ENCODE measurements at places on chromosomes 4 and X. TPM values are rescaled to one million over a fixed set of nuclear protein-coding genes. Genes with fewer than 3 reads are reported as not detected.
A peak's percentile ranks its signal among the peaks of the same experiment; 100 is the strongest.

The MAGEA2 gene
- total RNA-seq, result not detected

The SULT1B1 gene
- total RNA-seq, result 115 TPM

The SPANXA2 gene
- not detected for total RNA-seq

The SMIM31 gene
- 37.8 TPM for total RNA-seq

The FHDC1 gene
- total RNA-seq, result 16.1 TPM

The TSPAN7 gene
- 61.4 TPM for total RNA-seq

The CCKAR gene
- total RNA-seq, result not detected

The JADE3 gene
- total RNA-seq, result 4.7 TPM

The ARR3 gene
- 0.60 TPM for total RNA-seq

The PUDP gene
- 16.4 TPM for total RNA-seq

GRCh38 chrX:41014776-41015360, 70.4 kb upstream of the USP9X start:
- no peak for DNase-seq

DNA sequence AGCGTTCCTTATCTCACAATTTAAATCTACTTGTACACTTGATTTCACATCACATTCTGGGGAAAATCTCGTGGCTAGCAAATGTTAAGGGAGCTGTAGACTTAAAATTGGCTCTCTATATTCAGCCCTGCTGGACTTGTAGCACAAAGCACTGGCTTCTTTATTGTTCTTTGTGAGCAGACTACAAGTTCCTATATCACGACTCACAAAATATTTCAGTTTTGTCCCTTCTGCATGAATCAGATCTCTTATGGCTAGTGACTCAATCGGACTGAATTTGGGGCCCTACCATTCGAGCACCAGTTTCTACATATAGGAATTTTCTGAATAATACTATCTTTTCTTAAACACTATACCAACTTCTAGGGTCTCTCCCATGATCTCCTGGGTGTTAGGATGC, 390.1 kb downstream of the ADAM29 start:
- DNase-seq, result no peak

DNA sequence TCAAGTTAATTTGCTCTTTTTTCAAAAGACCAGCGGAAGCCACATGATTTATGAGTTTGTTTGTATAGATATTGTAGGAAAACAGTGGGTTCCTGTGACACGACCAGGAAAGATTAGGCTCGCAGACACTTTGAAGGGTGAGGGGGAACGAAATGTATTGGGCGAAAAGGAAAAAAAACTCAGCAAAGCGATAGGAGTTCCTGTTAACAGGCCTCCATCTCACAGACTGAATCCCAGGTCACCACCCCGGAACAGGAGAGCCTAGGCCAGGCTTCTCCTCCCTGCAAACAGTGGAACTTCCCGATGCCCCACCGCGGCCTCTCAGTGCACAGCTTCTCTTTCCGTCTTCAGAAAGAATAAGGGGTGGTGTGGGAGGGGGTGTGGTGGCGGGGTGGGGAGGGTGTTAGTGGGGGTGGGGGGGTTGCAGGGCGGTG, 181.8 kb upstream of the GPRIN3 start:
- DNase-seq, result peak; percentile 5

DNA sequence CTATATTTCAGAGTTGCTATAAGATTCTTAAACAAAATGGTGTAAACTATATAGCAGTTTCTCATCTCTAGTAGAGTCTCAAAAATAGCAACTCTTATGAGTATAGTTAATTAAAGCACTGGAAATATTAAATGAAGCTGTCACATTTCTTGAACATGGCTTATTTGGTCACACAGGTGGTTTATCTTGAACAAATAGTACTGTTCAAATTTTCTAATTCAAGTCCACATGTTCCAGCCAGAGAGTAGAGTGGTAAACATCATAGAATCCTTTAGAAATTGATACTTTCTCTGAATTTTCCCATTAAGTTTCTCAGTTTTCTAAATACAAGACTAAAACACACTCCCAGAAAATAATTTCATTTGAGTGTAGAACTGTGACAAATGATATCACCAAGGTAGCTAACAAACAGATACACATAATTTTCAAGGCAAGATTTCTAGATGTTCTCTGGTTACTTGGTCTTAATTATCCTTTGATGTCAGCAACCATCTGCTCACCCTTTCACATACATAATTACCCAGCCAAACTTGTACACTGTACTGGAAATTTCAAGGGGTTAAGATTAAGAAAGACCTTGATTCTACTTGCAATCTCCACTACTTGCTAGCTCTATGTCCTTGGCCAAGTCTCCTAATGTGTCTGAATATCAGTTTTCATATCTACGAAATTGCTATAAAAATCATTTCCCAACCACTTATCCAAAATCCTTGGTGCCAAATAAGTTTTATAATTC, 24.3 kb upstream of the PAK3 start:
- no peak for DNase-seq

- DNase-seq, result no peak
Observed at GRCh38 chr4:121765971-121766538, 1.1 kb upstream of the SMIM43 start.

DNA sequence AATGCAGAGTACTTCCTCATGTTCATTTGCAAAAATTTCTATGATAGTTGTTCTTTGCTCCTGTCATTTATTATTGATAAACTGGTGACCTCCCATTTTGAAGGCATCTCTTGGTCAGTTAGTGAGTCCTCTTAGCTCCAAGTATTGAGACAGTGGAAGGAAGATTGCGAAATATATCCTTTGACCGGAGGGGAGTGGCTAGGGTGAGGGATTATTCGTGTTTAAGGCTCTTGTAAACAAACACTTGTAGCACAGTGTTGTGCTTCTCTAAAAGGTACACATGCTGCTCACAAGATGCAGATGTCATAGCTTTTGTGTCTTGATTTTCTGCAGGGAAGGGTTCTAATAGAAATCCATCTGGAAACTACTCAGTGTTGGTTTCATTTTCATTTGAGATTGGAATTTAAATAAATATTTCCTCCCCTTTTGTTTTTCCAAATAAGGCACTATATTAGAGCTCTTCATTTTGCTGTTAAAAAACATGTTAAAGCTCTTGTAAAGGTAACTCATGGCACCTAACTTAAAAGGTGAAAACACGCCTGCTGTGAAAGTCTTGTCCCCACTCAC, 21.8 kb downstream of the TXLNG start:
- peak; percentile 54 for DNase-seq

- no peak for DNase-seq
Observed at GRCh38 chr4:67700116-67700737, 728 bp downstream of the UBA6 start.

DNA sequence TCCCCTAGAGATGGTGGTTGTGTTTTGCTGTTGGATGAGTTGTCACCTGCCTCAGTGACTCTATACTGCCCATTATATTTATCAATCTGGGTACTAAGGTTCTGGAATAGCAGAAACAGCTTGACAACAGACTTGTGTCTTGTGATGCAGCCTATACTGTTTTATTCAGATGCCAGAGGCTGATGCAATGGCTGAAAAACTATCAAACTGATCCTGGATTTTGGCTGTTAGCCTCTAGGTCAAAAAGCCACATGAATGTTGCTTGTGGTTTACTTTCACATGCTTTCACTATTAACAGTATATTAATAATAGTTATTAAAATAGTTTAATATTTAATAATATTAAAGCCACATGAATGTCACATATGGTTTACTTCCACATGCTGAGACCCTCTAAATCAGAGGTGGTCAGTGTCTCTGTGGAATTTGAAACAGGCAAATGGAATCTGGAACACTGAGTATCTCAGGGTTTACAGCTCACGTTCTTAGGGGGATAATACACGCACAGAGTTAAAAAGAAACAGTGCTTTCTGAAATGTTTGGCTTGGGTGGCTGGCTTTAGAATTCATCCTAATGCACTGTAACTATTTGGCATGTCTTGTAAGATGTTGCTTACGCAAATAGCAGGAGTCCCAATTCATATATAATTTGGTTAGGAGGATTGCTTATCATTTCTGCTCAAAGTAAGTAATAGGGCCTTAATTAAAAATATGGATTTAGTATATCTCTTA, 82.5 kb upstream of the LCORL start:
- DNase-seq, result no peak

GRCh38 chr4:168836490-168836889, 173.6 kb downstream of the CBR4 start:
- no peak for DNase-seq

GRCh38 chr4:74158466-74159142, 686 bp downstream of the MTHFD2L start:
- no peak for DNase-seq

DNA sequence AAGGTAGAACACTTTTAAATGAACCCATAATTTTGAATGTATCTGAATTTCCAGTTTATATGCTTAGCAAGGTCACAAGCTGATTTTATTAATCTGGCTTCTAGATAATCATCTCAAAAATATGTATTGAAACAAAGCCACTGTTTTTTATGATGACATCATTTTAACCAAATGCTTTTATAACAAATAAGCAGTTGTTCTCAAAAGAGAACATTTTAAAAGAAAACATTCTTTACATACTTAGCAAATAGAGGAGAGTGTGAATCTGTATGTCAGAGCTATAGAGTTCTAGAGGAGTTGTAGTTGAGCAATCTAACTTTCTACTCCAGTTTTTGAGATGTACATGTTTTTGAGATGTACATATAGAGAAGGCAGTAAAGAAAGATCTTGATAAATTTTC, 42.5 kb downstream of the LAMP2 start:
- DNase-seq, result no peak

DNA sequence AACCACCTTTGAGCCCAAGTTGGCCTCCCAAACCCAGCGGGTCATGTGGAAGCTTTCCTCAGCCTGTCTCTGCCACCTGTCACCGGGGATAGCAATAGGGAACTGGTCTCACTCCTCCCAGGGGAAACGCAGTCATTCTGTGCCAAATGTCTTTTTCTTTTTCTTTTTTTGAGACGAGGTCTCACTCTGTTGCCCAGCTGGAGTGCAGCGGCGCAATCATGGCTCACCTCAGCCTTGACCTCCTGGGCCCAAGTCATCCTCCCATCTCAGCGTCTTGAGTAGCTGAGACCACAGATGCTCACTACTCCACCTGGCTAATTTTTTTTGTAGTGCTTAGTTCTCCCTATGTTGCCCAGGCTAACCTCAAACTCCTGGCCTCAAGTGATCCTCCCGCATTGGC, 40.3 kb downstream of the MED28 start:
- DNase-seq, result no peak

- DNase-seq, result no peak
Observed at GRCh38 chr4:41609851-41610250, 71.9 kb downstream of the LIMCH1 start.

DNA sequence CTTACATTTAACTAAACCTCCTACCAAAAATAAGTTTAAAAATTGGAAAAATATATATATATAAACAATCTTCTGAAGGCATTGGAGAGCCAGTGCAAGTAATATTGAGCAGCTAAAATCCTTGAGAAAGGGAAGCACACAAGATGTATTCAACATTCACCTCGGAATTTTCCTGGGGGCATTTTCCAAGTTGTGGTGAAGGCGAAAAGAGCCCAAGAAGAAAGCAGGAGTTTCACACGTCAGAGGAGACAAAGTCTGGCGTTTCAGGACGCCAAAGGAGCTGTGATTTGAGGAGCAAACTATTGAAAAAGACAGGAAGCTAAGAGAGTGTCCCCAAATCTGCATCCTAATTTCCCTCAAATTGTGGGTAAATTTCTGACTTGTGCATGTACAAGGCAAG, 9.1 kb upstream of the GASK1B start:
- DNase-seq, result no peak

DNA sequence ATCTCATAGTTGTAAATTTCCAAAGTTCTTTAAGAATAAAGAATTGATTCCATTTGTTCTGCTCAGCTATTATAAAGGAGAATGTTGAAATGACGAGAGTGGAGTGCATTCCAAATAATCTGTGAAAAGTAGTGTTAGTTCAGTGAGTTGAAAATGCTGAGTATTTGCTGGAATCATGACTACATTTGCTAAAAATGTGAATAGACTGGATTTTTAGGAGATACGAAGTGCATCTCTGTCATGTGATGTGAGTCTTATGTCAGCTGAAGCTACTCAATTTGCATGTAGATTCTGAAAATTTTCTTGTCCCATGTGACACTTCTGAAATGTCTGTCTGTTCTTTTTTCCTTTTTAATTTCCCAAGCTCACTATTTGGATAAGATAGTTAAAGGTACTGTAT, 206.0 kb downstream of the DCTD start:
- no peak for DNase-seq

DNA sequence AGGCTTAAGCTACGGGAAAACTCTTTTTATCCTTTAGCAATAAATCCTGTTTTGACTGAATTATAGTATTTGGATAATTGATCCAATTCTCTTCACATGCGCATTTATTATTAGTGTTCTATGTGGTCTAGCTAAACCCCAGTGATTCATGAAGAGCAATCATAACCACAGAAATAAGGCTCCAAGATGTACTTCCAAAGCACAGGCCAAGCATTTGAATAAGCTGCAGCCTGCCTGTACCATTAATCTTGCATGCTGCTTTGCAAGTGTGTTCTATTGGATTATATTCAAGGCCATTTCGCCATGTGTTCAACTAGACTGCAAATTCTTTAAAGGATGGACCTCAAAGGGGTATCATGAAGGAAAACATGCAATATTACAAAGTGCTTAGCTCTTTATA, 385.2 kb upstream of the FAT1 start:
- DNase-seq, result no peak

DNA sequence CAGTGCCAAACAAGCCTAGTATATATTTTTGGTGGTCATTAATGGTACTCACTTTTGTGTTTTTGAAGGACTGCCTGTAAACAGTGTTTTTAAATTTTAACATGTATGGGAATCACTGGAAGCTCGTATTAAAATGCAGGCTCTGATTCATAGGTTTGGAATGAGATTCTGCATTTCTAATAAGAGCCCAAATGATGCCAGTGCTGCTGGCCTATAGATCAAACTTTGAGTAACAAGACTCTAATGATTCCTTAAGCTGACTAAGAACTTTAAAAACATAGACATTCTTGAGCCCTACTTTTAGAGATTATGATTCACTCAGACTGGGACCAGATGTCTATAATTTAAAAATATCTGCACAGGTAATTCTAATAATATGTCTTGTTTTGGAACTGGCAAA, 823.2 kb upstream of the LCORL start:
- DNase-seq, result no peak

DNA sequence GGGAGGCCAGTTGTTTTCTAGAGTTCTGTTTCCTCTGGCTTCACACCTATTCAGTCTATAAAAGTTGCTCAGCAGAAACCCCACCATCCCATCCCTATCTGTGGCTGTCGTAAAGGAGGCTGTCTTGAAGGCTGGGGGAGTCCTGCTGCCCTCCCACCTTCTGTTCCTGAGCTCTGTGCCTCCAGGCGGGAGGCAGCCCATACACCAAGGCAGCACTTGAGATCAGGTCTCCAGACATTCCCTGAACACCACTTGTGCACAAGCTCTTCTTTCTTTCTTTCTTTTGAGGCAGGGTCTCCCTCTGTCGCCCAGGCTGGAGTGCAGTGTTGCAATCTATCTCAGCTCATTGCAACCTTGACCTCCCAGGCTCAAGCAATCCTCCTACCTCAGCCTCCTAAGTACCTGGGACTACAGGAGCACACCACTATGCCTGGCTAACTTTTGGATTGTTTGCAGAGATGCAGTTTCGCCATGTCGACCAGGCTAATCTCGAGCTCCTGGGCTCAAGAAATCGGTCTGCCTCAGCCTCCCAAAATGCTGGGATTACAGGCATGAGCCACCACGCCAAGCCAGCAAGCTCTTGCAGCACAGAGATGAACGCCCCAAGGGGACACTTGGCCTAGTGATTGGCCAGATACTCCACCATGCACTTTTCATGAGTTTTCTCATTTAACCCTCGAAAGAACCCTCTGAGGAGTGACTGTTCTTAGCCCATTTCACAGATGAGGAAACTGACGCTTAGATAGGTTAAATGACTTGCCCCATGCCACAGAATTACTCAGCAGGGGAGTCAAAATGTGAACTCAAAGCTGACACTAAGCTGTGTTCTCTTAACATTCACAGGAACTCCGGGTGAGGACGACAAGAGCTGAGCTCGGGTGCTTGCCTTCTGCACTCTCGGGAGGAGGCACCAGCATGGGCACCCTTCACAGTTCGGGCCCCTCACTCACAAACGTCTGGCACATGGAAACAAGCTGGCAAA, 55.8 kb upstream of the ENPP6 start:
- no peak for DNase-seq
